Posterior cingulate gyrus (tissue), 11 donors: ENCODE measurements at places on chromosomes 5 and 9.

DNA sequence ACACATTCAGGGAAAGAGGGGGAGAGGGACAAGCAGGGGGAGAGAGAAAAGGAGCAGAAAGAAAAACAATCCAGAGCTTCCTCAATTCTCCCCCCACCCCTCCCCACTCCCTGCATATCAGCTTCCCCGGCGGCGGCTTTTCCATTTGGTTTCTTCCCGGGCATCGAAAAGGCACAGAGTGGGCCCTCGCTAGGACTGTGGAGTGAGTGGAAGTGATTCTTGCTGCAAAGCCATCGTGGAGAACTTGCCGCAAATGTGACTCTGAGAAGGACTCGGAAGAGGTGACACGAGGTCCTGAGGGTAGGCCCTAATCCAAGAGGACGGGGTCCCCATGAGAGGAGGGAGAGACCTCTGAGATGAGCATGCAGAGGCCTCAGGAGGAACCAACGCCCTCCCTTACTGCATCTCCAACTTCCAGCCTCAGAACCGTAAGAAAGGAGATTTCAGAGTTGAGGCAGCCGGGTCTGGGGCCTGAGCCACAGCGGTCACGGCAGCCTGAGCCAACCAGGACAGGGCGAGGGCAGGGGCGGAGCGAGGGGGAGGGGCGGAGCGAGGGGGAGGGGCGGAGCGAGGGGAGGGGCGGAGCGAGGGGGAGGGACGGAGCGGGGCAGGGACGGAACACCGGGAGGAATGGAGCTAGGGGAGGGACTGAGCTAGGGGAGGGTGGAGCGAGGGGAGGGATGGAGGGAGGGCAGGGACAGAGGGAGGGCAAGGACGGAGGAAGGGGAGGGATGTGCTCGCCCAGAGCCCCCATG is 21.2 kb upstream of the SARDH start:
- DNase-seq: no peak

DNA sequence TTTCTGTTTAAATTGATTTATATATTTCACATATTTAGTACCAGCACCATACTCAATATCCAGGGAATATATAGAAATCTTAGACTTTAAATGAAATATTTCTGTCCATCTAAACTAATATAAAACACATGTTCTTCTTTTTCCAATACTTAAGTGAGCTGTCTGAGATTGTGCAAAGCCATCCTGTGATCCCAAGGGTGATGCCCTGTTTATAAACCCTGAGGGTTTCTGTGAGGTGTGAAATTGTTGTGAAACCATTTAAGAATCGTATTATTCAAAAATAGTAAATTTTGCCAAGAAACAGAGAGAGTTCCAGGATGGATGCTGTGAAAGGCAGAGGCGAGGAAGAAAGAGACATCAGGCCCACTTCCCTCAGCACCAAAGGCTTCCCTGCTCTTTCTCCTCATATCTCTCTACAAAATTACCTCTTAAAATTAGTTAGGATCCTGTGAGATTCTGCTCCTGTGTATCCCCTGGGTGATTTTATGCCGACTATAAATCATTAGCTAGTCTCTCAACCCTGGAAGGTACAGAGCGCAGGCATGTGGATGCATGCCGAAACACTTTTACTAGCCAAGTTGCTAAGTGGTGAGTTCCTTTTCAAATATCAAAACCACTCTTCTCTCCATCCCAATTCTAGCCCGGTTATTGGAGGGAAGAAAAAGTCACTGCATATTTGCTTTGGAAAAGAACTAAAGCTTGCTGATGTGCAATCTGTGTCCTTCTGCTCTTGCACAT is 183.0 kb downstream of the GLIS3 start:
- DNase-seq: no peak

DNA sequence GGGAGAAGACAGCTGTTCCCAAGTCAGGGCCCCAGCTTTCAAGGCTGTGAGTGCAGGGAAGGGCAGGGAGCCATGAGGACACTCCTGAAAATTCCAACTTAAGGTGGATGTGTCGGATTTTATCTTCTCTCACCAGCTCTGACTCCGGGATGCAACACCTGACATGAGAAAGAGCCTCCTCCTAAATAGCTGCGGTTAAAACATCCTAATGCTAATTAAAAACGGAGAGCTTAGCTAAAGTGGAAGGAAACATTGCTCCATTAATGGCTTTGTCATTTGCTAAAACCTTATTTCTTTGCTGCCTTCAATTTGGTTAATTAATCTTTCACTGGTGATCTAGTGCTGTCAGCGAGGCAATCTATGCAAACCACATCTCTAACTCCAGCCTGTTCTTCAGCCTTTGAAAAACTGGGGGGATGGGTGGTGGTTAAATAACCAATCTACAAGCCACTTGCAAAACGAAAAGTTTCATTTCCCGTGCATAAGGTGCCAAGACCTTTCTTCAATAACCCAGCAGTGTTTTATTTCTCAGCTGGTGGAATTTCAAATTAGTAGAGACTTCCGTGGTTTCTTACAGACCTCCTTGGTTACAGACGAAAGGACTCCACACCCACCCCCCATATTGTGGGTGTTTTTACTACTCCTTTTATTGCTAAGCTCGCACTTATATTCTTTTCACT is 379.6 kb downstream of the MLLT3 start:
- no peak for DNase-seq

- DNase-seq: no peak
These were observed 91.6 kb downstream of the PRELID2 start for GRCh38 chr5:145743396-145744061.

- no peak for DNase-seq
These were observed 42.9 kb downstream of the OR2K2 start for GRCh38 chr9:111287127-111287526.

- no peak for DNase-seq
These were observed 83.7 kb downstream of the HRH2 start for GRCh38 chr5:175741556-175741955.

DNA sequence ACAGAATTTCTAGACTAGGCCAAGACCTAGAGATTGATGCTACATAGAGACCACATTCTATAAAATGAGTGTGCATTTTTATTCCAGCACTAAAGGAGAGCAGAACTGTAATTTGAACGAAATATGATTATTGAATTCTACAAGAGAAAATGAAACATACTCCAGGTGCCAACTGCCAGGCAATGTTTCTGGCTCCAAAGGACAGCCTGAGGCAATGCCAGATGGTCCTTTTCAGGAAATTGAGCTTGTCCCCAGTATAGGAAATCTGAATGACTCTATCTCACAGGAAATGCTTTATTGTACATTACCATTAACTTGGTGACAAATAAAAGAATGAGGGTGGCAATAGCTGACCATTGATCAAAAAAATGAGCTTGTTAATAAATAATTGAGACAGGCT is 28.8 kb upstream of the RASGRF2 start:
- no peak for DNase-seq

- no peak for DNase-seq
These were observed 19.7 kb downstream of the GPR107 start for GRCh38 chr9:130073373-130073772.

- no peak for DNase-seq
These were observed 202.7 kb downstream of the PBX3 start for GRCh38 chr9:125949703-125950460.

DNA sequence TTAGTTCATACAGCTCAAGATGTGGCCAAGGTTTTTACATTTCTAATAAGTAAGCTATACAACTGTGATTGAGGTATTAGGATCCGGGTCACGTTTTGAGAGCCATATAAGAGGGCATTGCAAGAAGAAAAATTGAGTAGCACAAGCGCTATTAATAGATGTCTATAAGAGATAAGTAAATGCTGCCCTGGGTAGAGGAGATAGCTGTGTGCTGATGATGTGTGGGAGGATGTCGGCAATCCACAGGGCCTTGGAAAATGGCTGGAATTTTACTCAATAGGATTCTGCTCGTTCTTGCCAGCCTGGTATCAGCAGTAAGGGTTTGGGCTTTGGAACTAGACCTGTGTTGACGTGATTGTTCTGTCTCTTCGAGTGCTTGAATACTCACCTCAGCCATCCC is 41.6 kb downstream of the CSF1R start:
- no peak for DNase-seq

DNA sequence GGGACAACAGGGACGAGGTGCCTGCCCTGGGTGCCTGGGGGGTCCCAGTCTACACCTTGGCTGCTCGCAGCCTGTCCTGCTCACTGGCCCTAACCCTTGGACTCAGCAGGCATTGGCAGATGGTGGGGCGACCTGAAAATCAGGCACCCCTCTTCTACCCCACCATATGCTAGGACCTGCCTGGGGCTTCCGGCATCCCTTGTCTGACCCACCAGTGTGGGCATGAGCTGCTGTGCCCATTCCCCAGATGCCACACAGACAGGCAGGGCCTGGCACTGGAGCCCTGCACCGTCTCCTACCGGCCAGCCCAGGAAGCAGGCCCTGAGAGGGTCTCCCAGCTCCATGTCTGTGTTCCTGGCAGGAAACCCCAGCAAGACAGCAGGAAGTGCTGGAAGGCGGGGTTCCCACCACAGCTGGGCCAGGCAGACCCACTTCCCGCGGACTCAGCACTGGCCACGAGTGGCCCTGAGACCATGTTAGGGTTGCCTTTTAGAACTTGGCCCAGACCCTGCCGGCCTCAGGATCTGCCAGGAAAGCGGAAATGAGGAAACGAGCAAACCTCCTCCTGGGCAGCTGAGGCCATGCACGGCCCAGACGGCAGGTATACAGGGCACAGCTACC is 3.1 kb downstream of the NINJ1 start:
- no peak for DNase-seq

DNA sequence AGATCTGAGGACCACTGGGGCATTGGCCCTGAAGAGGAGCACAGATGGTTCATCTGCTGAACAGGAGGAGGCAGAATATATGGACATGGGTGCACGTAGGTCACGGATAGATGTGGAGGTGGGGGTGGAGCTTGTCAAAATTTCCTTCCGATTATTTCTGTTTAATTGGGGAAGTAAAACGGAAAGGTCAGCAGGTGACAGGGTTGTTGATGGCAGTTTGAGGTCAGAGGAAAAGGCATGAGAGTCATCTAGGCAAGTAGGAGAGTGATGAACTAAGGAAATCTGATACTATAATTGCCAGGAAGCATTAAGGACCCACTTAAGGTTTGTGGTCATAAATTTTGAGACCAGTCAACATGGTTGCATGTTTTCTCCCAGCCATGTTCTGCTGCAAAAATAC is 8.4 kb upstream of the FAM81B start:
- DNase-seq: no peak

DNA sequence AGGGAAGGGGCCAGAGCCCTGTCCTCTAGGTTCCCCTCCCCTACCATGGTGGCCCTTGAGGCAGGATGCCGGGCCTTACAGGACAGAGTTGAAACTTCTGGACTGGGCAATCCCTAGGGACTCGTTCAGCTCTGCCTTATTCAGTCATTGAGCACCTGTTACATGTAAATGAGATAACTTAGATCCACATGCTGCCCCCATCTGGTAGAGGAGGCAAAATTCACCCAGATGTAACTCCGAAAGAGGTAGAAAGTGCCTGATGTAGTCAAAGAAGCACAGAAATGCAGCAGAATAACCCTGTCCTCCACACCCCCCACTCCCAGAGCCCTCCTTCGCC is 1.5 kb downstream of the GGTA1 start:
- no peak for DNase-seq

DNA sequence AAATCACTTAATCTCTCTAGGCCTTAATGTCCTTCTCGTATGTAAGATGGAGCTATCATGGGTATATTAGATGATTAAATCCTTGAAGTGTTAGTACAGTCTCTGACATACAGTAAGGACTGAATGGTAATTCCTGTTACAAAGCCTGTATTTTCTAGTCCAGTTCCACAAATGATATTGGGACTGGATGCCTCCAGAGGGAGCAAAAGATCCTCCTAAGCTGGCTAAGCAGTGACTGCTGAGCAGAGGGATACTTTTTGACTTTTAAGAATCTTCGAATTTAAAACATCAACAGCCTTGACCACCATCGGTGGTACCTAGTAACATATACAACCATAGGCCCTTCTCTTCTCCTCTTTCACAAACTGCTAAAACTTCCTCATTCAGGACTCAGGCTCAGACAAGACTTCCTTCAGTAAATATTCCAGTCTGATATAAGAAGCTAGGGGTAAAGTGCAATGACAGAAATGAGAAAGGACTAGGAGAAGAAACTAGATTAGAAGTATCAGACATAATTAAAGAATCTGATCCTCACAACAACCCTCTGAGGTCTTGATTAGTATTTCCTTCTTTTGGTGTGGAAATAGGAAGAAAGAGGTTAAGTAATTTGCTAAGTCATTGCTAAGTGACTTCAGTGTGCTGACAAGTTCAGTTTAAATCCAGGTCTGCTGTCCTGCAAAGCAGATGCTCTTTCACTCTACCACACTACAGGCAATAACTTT is 13.9 kb downstream of the PTAR1 start:
- no peak for DNase-seq

DNA sequence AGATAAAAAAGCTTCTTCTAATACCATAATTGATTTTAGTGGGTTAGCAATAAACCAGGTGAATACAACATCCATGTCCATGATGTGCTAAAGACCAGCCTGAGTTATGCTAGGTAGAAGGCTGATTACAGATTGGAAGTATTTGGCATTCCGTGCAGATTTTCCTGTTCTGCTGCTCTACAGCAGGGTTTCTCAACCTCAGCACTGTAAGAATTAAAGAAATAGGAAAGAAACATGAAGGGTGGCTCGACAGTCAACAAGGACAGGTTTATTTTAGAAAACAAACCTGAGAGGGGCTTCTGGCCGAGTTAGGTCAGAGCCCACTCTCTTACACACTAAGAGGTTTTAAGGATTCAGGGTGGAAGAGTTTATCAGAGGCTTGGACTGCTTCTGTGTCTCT is 42.3 kb downstream of the ZFAND5 start:
- no peak for DNase-seq

- no peak for DNase-seq
These were observed 111.2 kb downstream of the EDIL3 start for GRCh38 chr5:84273517-84273883.

DNA sequence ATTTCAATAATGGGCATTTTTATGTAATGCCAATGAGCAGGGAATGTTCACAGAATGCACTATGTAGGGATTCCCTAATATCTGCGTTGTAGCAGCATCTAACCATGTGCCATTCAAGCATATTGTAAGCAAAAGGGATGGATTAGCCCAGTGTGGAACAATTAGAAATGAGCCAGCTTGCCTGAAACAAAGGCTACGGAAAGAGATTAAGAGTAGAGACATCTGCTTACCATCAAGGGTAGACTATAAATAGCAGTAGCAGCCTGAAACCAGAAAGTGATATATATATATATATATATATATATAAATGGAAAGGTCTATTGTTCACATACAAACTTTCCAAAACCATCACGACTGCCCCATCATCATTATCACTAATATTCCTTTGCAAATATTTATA is 31.9 kb upstream of the CEP120 start:
- DNase-seq: no peak

- DNase-seq: no peak
These were observed 51.0 kb downstream of the KIF4B start for GRCh38 chr5:155064580-155064979.
